ENCODE measurements at places on chromosomes 4 and X.
A peak's percentile ranks its signal among the peaks of the same experiment; 100 is the strongest.

DNA sequence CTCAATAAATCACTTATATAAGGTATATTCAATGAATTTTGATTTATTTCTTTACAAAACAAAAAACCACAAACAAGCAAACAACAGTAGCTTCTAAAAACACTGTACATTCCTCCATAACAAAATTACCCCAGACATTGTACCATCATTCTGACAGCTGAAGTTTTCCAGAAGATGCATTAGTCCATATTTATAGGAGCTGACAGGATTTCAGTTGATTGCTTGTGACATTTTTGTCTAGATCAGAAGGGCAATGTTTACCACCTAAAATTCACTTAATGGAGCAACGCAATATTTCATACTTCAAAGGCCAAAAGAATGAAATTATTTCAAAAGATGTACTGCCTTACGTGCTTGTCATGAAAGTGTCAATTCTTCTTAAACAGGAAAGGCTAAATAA lies 167.0 kb downstream of the ATP10D start:
- no peak for DNase-seq

GRCh38 chr4:186829097-186829496 lies 105.4 kb upstream of the FAT1 start:
- DNase-seq, result no peak

DNA sequence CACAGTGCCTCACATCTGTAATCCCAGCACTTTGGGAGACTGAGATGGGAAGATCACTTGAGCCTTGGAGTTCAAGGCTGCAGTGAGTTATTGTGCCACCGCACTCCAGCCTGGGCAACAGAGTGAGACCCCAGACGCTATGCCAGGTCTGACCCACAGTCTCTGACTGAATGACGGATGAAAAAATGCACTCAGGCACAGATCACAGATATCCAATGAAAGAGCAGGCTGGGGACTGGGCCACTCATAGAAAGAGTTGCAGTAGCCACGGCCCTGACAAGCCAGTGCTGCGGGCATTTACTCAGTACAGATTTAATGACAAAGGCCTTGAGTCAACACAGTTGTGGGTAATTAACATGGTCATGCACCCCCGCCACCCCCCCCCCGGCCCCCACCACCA lies 22.7 kb downstream of the NUDT6 start:
- DNase-seq, result no peak

DNA sequence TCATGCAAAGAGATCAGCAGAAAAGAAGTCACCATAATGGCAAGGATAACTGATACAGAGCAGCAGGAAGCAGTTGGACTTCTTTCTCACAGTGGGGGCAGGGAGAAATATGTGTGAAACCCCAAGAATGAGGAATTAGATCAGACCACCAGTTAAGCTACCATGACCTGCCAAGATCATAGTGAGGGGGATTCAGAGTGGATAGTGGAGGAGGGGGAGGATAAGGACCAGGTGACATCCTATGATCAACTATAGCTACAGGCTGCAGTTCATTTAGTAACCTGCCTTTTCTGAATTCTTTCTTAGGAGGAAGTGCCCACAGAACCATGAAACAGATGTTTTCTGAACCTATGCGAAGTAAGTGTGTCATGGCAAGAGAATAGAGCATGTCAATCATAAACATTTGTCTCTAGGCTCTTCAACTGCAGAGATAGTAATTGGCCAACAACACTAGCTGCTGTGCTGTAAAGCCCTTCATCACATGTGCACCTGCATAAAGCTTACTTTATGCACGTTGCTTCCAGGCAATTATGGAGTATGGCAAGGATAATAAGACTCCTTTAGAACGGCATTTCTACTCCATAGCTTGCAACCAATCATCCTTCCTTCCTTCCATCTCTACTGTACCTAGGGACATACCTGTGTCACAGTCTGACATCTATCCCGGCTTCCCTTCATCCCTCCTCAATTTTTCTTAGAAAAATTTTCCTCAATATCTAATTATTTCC lies 329.7 kb downstream of the EPHA5 start:
- no peak for DNase-seq

GRCh38 chr4:94577136-94577535 lies 125.4 kb downstream of the PDLIM5 start:
- DNase-seq, result no peak

DNA sequence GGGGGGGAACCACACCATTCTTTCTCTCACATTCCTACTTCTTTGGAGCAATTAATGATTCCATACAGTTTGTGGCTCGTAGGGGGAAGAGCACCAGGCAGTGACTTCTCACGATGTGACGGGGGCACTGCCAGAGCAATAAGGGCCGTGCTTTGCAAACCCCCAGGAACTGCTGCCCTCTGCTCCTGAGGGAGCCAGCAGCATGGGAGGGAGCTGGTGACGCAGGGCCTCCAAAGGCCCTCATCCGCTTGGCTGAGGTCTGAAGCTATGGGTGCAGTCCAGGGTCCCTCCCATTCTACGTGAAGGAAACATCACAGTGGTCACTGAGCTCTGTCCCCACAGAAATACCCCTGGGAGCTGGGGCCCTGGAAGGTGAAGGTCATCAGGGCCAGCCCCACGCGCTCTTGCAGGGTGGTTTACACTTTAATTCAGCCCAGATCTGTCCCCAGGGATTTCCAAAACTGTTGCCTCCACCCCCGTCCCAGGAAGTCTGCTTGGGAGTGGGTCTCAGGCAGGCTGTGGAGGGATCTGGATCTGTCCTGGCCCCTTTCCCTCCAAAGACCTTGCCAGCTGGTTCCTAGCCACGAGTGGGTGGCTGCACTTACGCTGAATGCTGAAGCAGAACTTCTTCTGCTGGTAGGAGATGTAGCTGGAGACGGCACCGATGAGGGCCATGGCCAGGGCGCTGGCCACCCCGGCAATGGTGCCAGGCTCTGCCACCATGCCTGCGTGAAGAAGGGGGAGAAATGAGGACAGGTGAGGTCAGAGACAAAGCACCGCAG lies 82.6 kb downstream of the MTMR1 start:
- no peak for DNase-seq

DNA sequence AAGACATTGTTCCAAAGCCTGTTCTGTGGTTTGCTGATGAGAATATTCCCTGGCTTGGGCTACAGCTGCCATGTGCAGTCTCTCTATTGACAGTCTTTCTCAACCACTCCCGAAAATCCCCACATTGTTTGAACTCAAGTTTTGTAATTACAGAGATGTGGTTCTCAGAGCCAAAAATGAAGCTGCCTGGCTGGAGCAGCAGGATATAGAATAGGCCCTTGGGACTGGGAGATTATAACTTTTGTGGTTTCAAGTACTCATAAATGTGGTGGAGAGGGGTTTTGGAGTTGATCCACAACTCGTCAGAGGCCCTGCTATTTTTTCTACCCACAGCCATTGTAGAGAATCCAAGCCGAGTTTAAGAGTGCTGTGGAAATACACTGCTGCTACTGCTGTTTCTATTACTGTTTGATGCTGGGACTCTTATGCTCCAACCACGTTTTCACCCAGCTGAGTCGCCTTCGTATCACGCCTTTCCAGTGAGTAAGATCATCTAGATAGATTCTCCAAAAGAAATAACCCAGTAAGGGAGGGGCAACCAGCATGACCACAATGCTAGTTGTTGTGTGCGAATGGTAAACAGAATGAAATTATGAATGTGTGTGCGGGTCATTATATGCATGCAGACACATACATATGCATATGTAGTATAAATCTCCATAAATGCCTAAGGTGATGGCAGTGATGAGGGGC lies 57.1 kb upstream of the ATXN3L start:
- DNase-seq, result peak; percentile 64

GRCh38 chrX:10749113-10749512 lies 128.7 kb upstream of the MID1 start:
- peak; percentile 22 for DNase-seq

- no peak for DNase-seq
These were observed 318.0 kb upstream of the TAPT1 start for GRCh38 chr4:16544251-16544721.

- no peak for DNase-seq
These were observed 80.3 kb downstream of the SYTL5 start for GRCh38 chrX:38086451-38087215.

DNA sequence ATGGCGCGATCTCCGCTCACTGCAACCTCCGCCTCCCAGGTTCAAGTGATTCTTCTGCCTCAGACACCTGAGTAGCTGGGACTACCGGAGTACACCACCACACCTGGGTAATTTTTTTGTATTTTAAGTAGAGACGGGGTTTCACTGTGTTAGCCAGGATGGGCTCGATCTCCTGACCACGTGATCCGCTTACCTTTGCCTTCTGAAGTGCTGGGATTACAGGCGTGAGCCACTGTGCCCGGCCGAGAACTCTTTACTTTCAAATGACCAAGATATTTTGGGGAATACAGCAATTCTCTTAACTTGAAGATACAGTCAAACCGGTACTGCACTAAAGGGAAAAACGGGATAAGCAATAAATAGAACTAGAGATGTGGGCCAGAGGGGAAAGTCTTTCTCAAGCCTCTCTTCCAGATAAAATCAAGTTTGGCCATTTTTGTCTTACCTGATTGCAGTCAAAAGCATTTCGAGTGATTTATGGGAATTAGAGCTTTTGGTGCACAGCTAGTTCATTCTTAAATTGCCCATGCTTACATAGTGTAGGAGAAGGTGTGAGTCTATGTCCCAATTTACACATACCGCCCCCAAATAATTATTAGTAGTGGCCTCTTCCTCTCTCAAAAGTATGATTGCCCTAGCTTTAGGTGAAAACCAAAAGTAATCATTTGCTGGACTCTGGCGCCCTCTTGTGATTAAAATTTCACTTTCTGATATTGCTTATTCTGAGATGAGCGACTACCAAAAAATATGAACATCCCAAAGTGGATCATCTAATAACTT lies 53.2 kb upstream of the ABCG2 start:
- peak; percentile 32 for DNase-seq

- peak; percentile 22 for DNase-seq
These were observed 22.1 kb downstream of the PIR start for GRCh38 chrX:15471028-15471427.

- DNase-seq, result no peak
These were observed 4.7 kb downstream of the XG start for GRCh38 chrX:2756548-2756947.

GRCh38 chr4:101252721-101253120 lies 94.6 kb downstream of the PPP3CA start:
- DNase-seq, result no peak

DNA sequence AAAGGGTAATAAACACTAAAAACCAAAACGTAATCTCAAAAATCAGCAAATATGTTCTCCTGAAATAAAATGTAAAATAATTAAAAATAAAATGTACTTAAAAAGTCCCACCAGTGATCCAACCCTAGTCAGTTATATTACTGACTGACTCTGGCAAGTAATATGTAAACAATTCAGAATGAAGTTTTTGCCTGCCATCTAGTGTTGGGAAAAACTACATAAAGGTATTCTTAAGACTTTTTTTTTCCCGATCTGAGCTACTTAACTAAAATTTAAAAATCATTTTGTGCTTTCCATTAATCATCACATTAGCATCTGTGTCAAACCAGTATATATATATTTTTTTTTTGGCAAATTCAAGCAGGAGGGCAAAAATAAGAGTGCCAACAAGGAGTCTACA lies 24.0 kb downstream of the RCHY1 start:
- DNase-seq, result no peak

DNA sequence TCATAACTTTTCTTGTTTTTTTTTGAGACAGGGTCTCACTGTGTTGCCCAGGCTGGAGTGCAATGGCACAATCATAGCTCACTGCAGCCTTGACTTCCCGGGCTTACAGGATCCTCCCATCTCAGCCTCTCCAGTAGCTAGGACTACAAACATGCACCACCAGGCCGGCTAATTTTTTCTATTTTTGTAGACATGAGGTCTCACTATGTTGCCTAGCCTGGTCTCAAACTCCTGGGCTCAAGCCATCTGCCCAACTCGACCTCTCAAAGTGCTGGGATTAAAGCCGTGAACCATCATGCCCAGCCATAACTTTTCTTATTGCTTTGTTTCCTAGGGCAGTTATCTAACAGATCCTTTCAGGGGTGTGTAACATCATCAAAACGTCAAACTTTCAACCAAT lies 11.8 kb downstream of the SEC24D start:
- no peak for DNase-seq

GRCh38 chr4:4805887-4806286 lies 53.6 kb upstream of the MSX1 start:
- DNase-seq, result no peak

GRCh38 chr4:41882625-41883347 lies 52.4 kb upstream of the TMEM33 start:
- DNase-seq, result peak; percentile 74

DNA sequence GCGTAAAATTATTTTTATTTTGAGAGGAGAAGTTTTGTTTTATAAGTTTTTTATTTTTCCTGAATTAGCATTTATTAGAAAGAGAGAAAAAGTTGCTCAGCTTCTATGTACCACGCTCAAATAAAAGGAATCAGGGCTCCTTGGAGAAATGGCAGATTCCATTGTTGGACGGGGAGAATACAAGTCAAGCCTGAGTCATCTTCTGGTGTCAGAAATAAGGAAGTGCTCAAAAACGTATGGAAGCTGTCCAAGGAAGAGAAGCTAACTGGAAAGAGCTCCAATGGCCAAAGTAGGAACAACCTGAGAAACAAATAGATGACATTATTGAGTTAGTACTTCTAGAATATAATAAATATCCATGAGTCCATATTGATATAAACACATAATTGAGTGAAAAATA lies 89.3 kb upstream of the NEIL3 start:
- DNase-seq, result no peak

GRCh38 chr4:118936406-118936805 lies 47.8 kb downstream of the SYNPO2 start:
- no peak for DNase-seq

DNA sequence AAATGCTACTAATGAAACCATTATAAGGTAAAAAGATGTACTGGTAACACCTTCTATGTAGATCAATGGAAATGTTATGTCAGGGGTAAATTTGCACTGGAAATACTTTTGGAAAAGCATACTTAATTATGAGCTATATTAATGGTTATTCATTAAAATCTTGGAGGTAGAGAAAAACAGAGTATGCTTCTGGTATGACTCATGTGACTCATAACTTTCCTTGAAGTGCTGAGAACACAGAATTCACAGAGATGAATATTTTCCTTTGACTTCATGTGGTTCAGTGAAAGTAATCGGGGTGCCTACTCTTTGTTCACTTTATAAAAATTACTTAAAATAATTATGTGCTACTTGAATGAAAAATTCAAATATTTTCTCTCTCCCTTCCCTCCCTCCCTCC lies 254.2 kb downstream of the KCTD8 start:
- DNase-seq, result no peak

GRCh38 chr4:99863804-99864203 lies 30.4 kb downstream of the LAMTOR3 start:
- DNase-seq, result no peak

DNA sequence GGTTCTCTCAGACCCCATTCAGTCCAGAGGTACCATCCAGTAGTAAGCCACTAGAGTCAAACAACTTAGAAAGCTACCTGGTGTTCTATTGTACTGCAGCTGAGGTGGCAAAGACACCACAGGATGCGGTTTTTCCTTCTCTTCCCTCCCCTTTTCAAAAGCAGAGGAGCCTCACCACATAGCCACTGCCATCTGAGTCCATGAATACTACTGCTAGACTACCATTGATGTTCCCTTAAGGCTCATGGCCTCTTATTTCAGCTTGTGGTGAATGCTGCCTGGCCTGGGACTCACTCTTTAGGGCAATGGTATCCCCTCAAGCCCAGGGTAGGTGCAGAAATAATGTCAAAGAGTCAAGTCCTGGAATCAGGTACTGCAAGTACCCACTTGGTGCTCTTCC lies 41.8 kb upstream of the KLHL4 start:
- DNase-seq, result no peak

GRCh38 chrX:1477801-1478458 lies 25.2 kb upstream of the ASMTL start:
- DNase-seq, result no peak

- DNase-seq, result no peak
These were observed 7.9 kb downstream of the PITX2 start for GRCh38 chr4:110614976-110615352.

- no peak for DNase-seq
These were observed 14.3 kb downstream of the TEC start for GRCh38 chr4:48255072-48255958.

All from hepatic stellate cell (primary cell).